Stimulated activated CD8-positive, alpha-beta memory T cell treated with anti-CD3 and anti-CD28 coated beads, Interleukin-12 subunit alpha, Interleukin-12 subunit beta, amount 100 ng/mL, for 4 hours (primary cell): ENCODE measurements at places on chromosomes 16 and 17.
A peak's percentile ranks its signal among the peaks of the same experiment; 100 is the strongest.

GRCh38 chr17:36133602-36134236 lies 30.1 kb downstream of the CCL4 start:
- no peak for DNase-seq

- no peak for DNase-seq
Observed at GRCh38 chr17:59815965-59816364, 76.8 kb downstream of the TUBD1 start.

DNA sequence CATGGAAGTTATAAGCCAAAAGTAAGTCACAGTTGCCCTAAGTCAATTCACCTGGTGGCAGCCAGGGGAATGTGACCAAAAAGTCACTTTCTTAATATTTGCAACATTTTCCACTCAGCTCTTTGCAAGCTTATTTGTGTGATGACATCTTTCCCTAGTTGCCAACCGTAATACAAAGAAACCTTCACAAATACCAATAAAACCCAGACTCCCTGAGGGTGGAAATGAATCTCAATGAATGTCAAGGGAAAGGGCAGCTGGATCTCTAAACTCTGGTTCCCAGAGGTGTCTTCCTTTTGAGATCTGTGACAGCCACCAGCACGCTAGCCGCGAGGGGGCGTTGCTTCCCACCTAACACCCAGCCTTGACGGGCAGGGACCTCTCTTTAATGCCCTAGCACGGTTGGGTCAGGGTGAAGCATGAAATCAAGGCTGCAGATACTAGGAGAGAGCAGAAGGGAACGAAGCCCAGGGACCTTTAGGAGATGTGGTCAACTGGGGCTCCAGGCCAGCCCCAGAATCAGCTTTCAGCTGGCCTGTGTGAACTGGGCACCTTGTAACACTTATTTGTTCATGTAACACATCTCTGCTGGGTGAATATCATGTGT lies 82.2 kb downstream of the CMC2 start:
- no peak for DNase-seq

DNA sequence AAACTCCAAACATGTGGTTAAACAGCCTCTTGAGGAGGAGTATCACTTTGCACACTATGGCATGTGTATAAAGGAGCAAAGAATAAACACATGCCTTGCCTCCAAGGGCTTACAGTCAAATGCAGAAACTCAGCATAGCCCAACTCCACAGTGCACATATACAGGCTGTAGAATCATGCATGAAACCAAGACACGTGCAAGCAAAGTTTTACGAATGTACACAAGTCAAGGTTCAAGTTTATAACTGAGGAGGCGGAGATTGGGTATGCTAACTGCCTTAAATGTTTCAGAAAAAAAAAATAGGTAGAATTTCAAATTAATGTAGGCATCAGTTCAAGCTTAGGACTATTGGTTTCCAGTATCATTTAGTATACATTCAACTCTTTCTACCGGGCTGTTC lies 321.1 kb downstream of the SOX9 start:
- DNase-seq, result no peak

DNA sequence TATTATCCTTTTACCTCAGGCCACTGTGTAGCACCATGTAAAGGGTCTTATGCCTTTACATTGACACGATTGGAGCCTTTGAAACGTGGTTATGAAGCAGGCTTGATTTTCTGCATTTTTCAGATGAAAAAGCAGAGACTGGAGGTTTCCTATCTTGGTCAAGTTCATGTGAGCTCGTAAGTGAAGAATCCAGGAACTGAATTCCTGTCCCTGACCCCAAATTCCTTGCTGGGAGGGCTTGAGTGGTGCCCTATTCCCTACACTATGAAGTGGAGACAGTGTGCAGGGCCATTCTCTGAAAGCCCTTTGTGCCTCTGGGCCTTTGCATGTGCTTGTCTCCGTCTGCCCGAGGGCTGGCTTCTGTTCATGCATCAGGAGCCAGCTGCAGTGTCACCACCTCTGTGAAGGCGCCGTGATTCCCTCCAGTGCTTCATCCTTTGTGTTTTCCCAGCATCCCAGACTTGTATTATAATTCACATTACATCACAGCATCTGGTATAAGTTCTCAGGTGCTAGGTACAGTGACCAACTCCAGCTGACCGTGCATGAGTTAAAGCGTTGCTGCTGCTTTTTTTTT lies 181.1 kb downstream of the SNX29 start:
- no peak for DNase-seq

- DNase-seq, result no peak
Observed at GRCh38 chr16:86848821-86849220, 270.5 kb downstream of the FOXL1 start.

- no peak for DNase-seq
Observed at GRCh38 chr16:47565454-47565853, 104.3 kb downstream of the PHKB start.

GRCh38 chr17:45111850-45112249 lies 20.5 kb downstream of the PLCD3 start:
- DNase-seq, result no peak

- DNase-seq, result no peak
Observed at GRCh38 chr17:42598905-42599304, 10.3 kb downstream of the RETREG3 start.

DNA sequence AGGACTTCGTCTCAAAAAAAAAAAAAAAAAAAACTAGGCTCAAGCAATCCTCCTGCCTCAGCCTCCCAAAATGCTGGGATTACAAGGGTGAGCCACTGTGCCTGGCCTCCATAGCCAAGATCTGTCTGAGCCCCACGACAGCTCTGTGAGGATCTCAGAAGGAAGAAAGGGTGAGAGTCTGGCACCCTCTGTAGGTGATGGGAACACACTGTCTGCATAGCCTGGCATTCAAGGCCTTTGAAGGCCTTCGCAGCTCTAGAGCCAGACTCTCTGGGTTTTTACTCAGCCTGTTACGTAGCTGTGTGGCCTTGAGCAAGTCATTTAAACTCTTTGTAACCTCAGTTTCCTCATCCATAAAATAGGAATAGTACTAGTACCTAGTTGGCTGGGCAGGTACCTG lies 6.3 kb upstream of the XPO6 start:
- peak; percentile 30 for DNase-seq

DNA sequence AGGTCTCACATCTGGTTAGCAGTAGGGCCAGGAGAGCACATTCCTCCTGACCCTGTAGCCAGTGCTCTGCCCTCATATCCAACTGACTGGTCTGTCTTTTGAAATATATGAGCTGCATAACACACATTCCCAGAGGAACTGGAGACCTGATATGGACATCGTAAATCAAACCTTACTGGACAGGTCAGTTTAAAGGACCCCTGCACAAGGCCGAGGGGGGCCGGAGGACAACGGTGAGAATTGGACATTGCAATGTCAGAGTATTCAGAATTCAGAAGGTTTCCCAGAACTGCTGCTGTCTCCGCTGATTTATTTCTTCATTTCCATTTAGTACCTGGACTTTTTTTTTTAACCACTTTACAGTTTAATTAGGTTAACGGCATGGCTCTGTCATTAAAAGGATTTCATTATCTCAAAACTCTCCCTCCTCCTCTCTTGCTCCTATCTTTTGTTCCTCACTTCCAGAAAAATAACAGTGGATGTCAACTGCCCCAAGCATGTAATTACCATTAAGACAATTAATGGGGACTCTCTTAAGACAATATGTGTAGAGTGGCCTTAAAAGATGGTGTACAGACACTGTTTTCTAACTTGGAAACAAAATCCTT lies 4.9 kb downstream of the PMFBP1 start:
- DNase-seq, result no peak

GRCh38 chr17:199191-199604 lies 17.7 kb upstream of the DOC2B start:
- no peak for DNase-seq

- no peak for DNase-seq
Observed at GRCh38 chr17:42081516-42082129, 16.6 kb downstream of the ZNF385C start.

GRCh38 chr17:43556292-43556691 lies 10.2 kb upstream of the ETV4 start:
- DNase-seq, result no peak

- DNase-seq, result no peak
Observed at GRCh38 chr17:82151106-82151957, 53.3 kb upstream of the FASN start.

- DNase-seq, result no peak
Observed at GRCh38 chr16:70529051-70529777, 5.6 kb downstream of the SF3B3 start.

- no peak for DNase-seq
Observed at GRCh38 chr16:61858988-61859387, 177.2 kb downstream of the CDH8 start.

DNA sequence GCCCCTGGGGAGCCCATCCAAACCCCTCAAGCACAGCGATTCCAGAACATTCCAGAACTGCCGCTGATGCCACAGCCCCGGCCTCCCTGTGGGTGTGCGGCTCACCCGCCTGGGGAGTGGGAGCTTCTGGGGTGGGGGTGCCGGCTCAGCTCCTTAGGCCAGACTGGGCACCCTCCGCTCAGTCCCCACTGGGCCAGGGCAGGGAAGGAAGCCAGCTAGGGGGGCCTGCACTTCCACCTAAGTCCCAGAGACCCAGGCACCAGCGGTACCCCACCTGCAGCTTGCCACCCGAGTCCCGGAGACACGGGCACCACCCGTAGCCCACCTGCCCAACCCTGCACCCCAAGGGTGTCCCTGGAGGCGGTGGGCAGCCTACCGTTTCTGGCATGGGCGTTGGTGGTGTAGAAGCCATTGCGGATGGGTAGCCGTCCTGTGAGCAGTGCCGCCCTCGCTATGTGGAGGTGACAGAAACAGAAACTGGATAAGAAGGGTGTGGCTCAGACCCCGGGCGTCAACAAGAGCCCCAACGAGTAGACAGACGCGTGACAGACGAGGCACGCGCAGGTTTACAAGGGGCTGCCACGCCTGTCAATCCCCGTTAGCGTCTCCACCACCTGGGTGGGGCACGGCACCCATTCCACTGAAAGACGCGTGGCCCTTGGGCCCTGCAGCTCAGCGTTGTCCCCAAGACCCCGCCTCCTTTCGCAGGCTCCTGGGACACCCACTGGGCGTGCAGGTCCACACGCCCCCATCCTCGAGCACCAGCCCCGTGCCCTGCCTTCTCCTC lies 15.0 kb downstream of the GALNS start:
- DNase-seq, result no peak

DNA sequence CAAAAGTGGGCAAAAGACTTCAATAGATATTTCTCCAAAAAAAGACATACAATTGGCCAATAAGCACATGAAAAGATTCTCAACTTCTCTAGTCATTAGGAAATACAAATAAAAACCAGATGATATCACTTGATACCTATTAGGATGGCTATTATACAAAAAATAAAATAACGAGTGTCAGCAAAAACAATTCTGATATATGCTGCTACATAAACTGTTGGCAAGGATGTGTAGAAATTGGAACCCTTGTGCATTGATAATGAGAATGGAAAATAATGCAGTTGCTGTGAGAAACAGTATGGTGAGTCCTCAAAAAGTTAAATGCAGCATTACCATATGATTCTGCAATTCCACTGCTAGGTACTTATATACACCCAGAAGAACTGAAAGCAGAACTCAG lies 80.6 kb downstream of the BRIP1 start:
- DNase-seq, result no peak

- no peak for DNase-seq
Observed at GRCh38 chr17:47978324-47978723, 7.4 kb downstream of the CDK5RAP3 start.

GRCh38 chr17:82519971-82520903 lies 705 bp downstream of the FOXK2 start:
- peak; percentile 24 for DNase-seq

DNA sequence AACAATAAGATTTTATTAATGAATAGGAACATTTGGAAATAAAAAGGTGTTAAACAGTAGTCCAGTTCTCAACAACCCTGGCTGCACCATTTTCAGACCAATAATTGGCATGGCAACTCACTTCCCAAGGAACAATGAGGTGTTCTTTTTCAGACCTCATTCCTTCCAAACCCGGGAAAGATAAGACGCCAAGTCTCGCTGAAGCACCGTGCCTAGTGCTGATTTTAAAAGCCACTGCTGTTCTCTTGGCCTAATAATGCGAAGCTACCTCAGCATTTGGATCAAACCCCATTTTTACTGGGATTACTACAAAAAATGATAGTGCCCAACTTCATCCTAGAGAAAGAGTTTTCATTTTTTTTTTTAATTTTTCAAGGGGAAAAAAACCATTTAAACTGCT lies 75.2 kb upstream of the NOL11 start:
- DNase-seq, result no peak

DNA sequence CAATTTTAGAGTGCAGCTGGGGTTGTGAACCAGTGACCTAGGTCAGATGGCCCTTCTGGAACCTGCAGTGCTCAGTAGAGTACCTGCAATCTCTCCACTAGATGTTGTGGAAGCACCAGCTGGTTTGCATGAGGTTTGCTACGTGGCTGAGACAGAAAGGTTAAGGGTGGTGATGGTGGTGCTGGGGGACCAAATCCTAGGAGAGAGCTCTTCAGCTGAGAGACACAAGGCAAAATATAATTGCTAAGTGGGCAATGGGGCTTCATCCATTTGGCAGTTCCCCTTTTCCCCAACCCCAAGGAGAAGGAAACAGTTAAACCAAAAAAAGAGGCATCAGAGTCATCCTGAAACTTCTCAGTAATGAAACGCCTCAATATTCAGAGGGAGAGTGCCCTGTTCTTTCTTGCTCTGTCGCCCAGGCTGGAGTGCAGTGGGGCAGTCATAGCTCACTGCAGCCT lies 13.9 kb downstream of the ITPRIPL2 start:
- no peak for DNase-seq

DNA sequence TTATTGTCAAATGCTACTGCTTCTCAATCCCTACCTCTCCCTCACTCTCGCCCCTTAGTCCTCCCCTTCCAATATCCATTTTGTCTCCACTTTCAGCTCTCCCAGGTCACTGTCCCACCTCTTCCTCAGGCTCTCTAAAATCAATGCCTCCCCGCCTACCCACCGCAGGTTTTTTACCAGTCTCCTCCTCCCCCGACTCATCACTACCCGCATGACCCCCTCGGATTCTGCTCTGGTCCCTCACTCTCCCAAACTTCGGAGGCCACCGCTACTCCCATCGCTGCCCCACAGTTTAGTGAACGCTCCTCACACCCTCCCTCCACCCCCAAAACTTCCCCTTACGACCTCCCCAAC lies 513 bp downstream of the CRLF3 start:
- DNase-seq, result no peak

DNA sequence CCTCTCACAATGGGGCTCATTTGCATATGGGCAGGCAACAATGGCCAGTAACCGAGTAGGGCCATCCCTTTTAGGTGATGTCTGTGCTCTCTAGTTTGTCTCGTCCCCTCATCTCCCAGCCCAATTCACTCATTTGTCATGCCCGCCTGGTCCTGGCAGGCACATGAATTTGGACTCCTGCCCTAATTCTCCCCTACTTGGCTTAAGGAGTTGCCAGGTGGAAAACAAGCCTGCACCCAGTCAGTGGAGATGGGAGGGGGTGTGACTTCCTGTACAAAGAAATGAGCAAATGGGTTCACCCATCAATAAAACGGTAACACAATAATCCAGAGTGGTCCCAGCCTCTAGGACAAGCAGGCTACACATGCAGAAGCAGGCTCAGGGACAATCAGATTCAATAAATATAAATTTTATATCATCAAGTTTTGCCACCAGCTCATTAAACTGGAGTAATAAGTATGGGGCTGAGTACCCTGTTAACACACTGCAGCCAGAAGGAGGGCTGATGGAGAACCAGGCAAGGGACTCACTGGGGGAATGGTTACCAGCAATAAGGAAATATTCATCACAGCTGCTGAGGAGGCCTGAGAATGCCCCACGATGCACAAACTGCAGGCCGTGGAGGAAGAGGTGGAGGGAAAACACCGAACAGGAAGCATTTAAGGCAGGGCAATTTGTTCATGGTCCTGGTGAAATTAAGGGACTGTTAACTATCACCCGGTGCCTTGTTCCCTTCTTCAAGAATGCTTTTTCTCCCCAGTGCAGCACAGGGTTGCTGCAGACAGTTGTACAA lies 84.4 kb upstream of the GPRC5B start:
- no peak for DNase-seq
